ENCODE measurements at places on chromosomes 3 and 15.

- no peak for DNase-seq
Observed at GRCh38 chr3:10259798-10260197, 11.5 kb downstream of the TATDN2 start.

GRCh38 chr3:133491481-133492059, 81.9 kb upstream of the CDV3 start:
- no peak for DNase-seq

DNA sequence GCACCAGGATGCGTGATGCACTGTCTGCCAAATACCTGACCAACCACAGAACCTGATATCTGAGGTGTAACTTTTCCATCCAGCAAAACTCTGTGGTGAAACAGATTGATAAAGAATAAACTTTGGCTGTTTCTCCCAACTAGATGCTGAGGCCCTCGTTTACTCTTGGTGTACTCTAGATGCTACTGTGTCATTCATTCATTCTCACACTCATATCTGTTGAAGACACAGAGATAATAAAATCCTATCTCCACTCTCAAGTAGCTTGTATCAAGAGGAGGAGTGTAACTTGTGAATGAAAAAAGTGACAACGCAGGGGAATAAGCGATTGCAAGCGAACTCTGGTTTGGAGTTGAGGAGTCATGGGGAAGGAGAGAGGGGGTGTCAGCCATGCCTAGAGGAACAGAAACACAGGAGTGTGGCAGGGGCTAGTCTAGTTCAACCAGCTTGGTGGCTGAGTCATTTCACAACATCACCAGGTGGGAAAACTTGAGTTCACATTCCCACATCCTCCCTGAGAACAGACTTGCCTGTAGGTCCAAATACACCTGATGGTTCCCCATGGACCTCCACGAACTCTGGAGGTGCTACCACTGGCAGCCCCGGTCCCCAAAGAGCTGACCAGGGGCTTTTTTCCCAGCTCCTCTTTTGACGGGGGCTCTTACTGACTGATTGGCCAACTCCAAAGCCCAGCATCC, 73.3 kb upstream of the SNRK start:
- DNase-seq = no peak

GRCh38 chr3:62436785-62437184, 63.4 kb upstream of the FEZF2 start:
- DNase-seq = no peak

DNA sequence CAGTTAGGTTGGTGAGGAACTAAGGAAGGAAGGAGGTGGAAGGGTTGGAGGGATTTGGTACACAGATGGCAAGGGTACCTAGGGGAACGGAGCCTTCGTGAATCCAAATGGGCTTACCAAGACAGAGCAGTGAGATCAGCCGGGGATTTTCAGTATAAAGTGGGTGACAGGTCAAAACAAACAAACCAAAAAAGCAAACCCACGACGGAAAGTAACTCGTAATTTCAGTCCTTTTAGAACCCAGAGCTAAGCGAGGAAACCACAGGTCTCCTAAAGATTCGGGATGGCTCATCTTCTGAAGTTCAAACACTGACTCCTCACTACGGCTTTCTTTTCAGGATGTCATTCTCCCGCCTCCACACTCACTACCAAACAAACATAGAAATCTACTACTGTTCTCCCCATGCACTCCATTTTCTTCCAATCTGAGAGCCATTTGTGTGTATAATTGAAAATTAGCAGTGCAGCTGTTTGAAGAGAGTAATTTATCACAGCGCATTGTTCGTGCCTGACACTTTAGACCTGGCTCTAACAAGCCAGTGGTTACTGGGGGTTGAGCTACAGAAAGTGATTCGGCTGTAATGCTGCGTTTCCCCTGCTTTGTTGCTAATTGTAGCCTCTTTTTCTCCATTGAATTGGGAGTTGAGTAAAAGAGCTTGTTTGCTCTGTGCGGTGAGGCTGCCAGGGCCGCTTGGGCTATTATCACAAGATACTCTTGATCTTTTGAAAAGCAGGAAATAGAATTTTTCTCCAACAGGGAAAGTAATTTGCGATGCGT, 64.7 kb upstream of the CCDC39 start:
- DNase-seq = no peak

DNA sequence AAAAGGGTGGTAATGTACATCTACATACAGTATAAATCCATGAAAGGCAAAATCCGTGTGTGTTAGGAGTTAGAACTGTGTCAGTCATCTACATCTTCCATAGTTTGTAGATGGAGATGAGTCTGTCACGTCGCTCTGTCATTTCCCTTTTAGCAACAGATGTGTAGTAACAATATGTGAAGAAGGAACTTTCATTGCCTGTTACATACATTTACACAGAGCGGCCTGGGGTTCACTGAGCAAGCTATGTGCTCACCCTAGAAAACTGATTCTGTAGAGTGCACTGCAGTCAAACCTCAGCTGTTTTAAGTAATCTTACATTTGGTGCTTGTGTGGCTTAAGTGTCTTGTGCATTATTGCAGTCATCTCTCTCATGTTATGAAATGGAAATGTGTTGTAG, 41.6 kb upstream of the AP3B2 start:
- DNase-seq = no peak

DNA sequence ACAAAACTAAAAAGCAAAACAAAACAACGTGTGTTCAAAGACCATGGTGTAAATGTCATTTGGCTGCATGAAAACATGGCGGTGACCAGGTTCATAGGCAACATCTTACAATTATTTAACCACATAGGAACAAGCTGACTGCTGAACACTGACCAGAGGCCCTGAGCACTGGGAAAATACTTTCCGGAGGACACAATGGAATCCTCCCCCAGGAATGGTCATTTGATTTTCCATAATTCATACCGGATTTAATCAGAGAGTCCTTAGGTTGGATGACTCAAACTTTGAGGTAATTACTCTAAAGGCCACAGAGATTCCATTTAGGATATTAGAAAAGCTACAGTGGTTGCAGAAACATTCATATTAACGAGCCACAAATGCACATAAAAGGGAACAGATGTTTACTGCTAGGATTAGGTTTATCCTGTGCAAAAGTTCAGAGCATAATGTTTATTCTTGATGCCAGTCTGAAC, 254.7 kb downstream of the NR1D2 start:
- DNase-seq = no peak

DNA sequence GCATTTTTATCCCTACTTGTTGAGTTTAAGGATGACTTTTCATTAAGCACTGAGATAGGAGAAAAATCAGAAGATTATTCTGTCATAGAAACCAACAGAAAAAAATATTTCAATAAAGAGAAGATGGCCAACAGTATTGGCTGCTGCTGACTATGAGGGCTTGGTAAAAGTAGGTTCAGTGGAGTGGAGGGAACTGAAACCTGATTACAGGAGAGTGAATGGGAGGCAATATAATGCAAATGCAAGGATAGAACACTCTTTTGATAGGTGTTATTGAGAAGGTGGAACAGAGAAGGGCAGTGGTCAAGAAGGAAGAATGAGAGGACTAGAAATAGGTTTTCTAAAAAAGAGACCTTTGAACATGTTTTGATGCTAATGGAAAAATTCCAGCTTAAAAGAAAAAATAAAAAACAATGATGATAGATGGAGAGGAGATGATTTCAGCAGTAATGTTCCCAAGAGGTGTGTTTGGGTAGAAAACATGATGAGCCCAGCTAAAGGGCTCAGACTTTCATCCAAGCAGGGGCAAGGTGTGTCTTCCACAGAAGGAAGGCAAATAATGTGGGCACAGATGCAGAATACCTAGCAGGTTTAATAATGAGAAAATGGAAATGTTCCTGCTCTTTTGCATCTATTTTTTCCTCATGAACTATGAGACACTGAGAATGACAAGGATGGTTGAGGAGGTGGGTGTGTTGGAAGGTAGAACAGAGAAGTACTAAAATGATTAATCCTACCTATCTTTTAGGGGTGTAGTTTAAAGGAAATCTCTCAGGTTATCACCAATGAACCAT, 397.9 kb upstream of the GOLIM4 start:
- DNase-seq = no peak

DNA sequence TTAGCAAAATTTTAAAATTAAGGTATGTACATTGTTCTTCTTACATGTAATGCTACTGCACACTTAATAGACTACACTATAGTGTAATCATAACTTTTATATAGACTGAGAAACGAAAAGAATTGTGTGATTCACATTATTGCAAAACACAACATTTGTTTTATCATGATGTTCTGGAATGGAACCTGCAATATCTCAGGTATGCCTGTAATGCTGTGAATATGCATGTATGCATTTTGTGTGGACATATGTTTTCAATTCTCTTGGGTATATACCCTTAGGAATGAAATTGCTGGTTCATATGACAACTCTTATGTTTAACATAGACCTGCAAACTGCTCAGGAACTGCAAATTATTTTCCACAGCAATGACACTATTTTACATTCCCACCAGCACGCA, 38.6 kb upstream of the TJP1 start:
- DNase-seq = no peak

DNA sequence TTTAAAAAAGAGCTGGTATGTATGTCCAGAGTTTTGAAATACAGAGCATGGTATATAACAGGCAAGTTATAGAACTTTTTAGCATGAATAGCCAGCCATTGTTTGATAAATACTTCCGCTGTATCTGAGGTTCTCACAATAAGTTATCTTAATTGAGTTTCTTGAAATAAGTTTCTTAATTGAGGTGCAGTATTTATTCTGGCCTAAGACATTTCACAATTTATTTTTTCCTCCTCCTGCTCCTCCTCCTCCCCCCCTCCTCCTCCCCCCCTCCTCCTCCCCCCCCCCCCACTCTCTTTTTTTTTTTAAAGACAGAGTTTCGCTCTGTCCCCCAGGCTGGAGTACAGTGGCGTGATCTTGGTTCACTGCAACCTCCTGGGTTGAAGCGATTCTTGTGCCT, 83.4 kb downstream of the VPS8 start:
- DNase-seq = no peak

DNA sequence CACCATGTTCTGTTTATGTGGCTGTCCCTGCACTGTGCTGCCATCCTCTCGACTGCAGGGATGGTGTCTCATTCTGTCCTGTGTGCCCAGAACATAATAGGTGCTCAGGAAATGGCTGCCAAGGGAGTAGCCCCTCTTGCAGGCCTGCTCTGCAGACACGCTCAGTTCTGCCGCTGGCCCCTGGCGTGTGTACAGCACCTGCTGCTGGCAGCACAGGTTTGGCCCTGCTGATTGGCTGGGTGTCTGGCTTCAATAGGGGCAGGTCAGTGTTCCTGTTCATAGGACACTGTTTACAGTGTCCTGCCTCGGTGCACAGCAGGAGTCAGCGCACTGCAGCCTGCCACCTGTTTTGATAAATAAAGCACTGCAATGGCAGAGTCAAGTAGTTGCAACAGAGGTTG, 146.9 kb downstream of the DNAJB8 start:
- DNase-seq = no peak

- no peak for DNase-seq
Observed at GRCh38 chr3:108946292-108947285, 7.1 kb downstream of the GUCA1C start.

- DNase-seq = no peak
Observed at GRCh38 chr3:195812366-195812765, 637 bp upstream of the MUC4 start.

DNA sequence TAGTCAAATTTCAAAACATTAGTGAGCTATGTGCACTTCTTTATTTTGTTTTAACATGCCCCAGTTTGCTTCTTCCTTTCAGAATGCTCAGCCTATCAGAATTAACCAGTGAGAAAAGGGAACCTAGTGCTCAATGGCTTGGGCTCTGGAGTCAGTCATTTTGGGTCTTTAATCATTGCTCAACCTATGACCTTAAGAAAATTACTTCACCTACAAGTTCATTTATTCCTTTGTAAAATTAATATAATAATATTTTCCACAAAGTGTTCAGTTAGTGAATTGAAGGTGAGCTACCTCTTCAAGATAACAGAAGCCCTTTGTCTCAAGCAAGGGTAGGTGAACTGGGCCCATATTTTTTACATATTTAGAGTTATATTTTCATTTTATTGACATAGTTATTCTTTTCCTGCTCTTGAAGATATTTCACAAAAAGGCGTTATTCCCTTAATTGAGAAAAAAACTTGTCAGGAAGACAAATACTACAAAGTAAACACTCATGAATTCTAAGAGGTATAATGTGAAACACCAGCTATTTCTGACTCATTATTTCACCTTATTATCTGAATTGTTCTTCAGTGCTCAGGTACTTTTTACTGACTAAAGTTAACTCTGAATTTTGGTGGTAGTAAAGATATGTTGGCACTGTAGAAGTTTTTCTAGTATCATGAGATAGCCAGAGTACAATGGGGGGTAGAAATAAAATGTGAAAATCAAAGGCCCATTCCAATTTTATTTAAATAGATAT, 415.5 kb downstream of the NAALADL2 start:
- DNase-seq = no peak

DNA sequence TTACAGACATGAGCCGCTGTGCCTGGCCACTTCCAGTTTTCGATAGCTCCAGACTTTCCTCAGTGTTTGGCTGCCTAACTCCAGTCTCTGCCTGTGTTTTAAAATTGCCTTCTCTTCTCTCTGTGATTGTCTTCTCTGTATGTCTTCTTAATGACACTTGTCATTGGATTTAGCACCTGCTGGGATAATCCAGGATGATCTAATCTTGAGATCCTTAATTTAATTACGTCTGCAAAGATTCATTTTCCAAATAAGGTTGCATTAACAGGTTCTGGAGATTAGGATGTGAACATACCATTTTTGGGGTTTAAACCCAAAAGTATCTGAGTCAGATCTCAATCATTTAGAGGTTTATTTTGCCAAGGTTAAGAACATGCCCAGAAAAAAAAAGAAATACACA, 222.2 kb upstream of the PDZRN3 start:
- DNase-seq = no peak

DNA sequence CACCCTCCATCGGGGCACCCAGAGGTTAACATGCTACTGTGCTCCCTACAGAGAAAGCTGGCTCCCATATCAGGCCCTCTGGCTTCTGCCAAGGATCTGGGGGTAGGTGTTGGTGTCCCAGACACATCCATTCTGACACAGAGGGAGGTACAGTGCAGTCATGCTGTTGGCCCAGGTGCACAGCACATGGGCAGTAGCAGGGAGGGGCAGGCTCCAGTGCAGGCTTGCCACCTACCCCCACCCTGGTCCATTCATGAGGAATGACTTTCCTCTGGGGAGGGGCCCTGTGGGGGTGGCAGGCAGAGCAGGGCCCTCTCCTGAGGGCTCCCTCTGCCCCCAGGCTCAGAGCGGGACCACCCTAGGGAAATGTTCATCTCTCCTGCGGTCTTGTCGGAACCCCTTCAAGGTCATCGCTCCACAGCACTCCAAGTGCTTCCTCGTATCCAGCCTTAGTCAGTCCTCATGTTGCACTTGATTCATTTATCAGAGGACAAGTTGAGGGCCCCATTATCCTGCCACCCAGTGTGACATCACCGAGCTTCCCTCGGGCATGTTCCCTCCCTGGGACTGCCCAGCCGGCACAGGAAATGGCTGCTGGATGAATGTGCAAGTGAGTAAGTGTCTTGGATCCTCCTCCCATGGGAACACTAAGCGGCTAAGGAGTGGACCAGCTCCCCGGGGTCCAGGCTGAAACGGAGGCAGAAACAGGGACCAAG, 10.0 kb downstream of the DUSP7 start:
- DNase-seq = no peak
